ENCODE measurements at places on chromosomes 12 and 14. TPM values are rescaled to one million over a fixed set of nuclear protein-coding genes. Genes with fewer than 3 reads are reported as not detected.

Gene LRRC10
- total RNA-seq = not detected

- DNase-seq = no peak
Observed at GRCh38 chr14:64912261-64912660, 2.0 kb upstream of the CHURC1 start.

Gene C14orf119
- 31.3 TPM for total RNA-seq

DNA sequence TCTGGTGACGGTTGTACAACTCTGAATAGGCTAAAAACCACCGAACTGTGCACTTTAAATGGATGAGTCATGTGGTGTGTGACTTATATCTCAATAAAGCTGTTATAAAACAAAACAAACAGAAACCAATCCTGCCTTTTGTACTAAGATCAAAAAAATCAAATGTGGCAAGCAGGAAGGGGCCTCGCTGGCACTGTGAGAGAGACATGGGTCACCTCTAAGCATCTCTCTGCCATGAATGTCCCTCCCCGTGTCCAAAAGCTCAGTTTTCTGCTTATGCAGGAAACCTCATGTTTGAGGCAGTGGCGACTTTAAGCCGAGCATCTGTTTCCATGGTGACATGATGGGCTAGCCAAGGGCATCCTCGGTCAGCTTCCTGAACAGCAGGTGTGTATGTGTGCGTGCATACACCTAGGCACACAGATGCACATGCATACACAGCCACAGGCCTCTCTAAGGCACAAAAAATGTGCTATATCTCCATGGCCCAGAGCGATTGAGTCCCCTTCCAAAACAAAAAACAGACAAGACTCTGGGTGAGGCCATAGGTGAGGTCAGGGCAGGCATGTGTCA, 44.4 kb downstream of the ARL6IP4 start:
- peak; percentile 65 for DNase-seq

DNA sequence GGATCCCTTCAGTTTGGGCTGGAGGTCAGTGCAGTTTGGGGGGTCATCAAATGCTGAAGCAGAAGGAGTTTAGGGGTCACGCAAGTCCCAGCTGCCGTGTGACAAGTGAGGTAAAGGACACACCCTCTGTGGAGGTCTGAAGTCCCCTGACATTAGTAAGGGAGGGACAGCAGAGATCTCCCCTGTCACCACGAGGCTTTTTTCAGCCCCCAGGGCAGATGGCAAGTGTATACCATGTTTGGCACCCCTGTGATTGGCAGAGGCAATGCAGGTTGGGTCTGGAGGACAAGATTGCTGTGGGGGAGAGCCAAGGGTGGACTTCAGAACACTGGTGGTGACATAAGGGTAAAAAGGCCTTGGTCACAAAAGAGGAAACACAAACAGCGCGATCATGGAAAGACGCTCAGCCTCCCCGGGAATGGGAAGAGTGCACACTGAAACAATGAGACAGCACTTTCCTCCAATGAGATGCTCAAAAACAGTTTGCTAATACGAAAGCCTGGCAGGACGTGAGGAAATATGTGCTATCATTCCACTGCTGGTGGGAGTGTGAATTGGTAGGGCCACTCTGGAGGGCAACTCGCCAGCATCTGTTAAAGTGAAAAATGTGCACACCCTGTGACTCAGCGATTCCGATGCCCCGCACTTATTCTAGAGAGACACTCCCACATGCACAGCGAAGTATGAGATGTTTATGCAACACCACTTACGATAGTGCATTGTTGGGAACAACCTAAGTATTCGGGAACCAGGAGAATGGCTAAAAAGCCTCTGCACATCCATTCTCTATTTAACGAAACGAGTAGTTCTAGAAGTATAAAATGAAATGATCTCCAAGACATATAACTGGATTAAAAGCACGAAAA, 14.4 kb upstream of the CD27 start:
- peak; percentile 63 for DNase-seq

GRCh38 chr14:83433618-83434017, 1900.0 kb upstream of the SEL1L start:
- no peak for DNase-seq

DNA sequence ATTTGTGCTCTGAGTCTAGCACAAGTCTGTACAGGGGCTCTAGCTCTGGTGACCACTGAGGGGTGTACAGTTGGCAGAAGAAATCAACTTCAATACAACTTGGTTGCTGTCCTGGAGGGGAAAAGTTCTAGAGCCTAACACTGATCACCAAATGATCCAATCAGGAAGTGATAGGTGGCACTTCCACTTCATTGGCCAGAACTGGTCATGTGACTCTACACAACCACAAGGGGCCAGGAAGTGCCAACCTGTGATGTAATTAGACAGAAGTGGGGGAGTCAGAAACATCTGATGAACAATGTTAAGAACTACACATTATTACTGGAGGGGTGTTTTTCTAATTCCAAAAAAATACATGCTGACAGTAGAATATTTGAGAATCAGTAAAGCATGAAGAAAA, 401.6 kb downstream of the VRK1 start:
- DNase-seq = no peak

- no peak for DNase-seq
Observed at GRCh38 chr12:32116897-32117296, 10.2 kb downstream of the BICD1 start.

GRCh38 chr14:88770736-88771135, 22.0 kb downstream of the EML5 start:
- no peak for DNase-seq

DNA sequence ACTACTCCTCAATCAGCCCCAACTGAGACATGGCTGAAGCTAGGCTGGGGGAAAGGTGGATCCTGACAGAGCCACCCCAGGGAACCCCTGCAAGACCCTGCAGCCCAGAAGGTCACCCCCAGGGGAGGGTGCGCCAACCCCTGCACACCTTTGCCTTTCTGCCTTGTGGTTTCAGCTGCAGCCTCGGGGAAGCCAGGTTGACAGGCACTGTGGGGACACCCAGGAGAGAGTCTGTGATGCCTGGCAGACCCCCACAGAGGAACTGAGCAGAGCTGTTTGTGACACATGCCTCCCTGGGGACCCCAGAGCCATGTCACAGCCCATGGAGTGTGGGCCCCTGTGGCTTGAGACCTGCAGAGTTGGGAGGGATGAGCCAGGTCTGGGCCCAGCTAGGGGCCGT, 11.8 kb upstream of the HHIPL1 start:
- DNase-seq = no peak

GRCh38 chr12:39619316-39619659, 315 bp downstream of the ABCD2 start:
- peak; percentile 35 for DNase-seq

GRCh38 chr12:15684896-15685658, 104.1 kb downstream of the EPS8 start:
- DNase-seq = no peak

Gene PPP4R4
- 9.5 TPM for total RNA-seq

Gene IRAK3
- 1.2 TPM for total RNA-seq

DNA sequence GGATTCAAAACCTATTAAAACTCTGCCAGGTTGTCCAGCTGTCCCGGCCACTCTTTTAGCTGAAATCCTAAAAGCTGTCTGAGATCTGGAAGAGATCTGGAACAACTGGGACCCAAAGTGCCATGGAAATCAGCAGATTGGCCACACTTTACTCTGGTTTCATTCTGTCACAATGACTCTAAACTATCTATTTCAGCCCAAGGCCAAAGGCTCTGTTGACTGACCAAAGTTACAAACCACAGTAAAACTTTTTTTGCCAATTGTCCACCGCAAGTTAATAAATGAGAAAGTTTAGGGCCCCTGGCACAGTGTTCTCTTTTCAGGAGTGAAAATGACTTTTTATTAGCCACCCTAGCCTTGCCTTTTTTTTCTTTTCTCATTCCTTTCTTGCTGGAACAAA, 113.4 kb upstream of the CPM start:
- no peak for DNase-seq

- no peak for DNase-seq
Observed at GRCh38 chr14:38481952-38482678, 226.2 kb upstream of the CLEC14A start.

Gene OLR1
- not detected for total RNA-seq

Gene RDH12
- not detected for total RNA-seq

- no peak for DNase-seq
Observed at GRCh38 chr12:46556105-46556559, 183.6 kb upstream of the SLC38A2 start.

Gene LRFN5
- not detected for total RNA-seq

GRCh38 chr12:71208053-71208685, 50.4 kb upstream of the TSPAN8 start:
- no peak for DNase-seq

Gene SERPINA3
- total RNA-seq = not detected

DNA sequence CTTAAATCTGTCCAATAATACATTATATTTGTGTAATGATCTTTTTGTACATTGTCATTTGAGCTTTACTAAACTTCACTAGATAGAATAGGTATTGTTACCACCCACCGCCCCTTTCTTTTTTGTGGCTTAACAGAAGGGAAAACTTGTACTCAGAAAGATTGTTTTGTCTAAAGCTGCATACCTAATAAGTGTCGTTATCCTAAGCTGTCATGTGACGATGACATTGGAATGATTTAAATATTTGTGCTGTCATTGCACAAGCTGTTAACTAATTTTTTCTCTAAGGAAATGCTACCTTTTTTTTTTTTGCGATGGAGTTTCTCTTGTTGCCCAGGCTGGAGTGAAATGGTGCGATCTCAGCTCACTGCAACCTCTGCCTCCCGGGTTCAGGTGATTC, 3.6 kb downstream of the DIP2B start:
- DNase-seq = no peak

Gene KCNMB4
- total RNA-seq = 2.2 TPM

DNA sequence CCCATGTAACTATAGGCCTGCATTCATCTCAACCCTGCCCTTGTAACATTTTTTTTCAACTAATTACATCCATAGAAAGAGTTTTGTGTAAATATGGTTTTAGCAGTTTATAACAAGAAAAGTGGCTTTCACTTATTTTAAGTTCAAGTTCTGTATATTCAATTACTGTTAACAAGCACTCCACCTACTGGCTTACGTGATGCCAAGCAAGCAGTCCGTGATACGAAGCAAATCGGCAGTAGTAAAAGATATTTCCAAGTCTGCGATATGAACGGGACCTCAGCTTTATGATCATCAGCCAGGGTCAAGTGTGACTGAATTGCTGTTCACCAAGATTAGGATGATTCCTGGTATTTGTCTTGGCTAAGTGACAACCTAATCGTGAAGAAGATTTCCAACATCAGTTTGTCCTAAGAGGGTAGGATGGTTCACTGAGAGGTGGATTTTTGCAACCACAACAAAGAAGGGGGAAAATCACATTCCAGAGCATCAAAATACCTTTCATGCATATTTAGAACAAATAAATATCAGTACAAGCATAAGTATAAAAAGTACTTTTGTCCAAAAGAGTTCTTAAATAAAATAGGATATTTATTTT, 456.2 kb downstream of the FOXG1 start:
- no peak for DNase-seq

GRCh38 chr14:51925980-51926379, 63.4 kb upstream of the RTRAF start:
- DNase-seq = no peak

Gene DCD
- not detected for total RNA-seq

GRCh38 chr12:27257104-27257843, 13.2 kb downstream of the STK38L start:
- DNase-seq = no peak

GRCh38 chr12:52370926-52371608, 3.8 kb upstream of the KRT85 start:
- DNase-seq = no peak

GRCh38 chr12:111586986-111587385, 12.1 kb downstream of the ATXN2 start:
- DNase-seq = no peak

DNA sequence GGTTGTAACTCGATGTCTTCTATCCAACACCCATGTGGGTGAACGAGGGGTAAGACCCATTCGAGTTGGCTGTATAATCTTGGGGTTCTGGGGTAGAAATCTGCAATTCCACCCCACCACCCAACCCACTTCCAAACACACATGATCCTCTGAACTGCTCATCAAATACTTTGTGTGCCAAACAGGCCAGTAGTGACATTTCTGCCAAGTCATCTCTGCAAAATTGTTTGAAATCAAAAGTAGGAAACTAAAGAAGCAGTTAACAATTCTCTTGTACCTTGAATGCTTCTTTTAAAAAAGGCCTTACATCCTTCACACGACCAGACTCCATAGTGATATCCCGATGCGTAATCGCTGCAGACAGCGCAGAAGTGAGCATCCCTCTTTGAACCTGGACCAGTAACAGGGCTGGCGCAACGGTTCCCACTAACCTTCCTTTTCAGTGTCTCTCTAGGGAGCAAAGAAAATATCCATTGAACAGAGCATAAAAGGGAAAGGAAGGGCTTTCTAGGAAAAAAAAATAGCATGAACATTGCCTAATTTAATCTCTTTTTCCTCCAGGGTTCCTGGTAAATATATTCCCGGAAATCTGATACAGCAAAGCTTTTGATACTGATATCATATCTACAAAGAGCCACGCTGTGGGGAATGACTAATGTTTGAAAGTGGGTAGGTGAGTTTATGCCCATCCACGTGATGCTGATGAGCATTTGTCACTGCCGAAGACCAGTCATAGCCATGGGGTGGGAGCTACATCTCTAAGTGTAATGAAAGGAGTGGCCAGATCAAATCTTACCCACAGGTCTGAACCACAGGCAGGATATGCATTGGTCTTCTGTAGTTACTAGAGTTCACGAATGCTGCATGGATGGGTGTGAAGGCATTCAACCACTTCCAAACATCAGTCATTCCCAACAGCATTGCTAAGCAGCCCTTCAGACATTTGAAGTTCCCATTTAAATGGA, 14.2 kb downstream of the ESR2 start:
- peak; percentile 48 for DNase-seq

- DNase-seq = peak; percentile 73
Observed at GRCh38 chr12:130761537-130762318, 45.6 kb upstream of the RIMBP2 start.

Gene RFLNA
- not detected for total RNA-seq

DNA sequence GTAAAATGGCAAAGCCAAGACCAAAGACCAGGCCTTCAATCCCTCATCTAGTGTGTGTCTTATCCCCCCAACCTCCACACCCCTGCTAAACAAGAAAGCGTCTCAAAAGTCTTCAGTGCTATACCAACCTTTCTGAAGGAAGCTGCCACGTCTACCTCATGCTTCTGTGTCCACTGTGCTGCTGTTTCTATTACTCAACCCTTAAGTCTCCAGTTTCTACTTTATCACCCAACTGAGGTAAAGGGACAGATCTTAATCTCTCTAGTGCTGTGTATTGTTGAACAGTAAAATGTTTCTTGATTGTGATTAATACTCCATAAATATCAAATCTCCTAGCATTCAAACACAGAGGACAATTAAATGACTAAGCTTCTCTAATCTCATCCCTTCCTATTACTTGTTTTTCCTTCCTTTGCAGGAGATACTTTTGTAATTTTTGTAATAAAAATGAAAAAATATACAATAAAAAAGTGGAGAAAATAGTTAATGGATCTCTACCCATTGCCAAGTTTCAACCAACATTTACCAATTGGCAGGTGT, 23.3 kb downstream of the BTBD7 start:
- no peak for DNase-seq

Measured in activated T-cell treated with anti-CD3 and anti-CD28 coated beads, Interleukin-2, amount 50 U/mL, for 72 hours (primary cell).